ENCODE measurements at places on chromosomes 3 and 15. TPM values are rescaled to one million over a fixed set of nuclear protein-coding genes. Genes with fewer than 3 reads are reported as not detected.

ROBO2 gene
- 61.7 TPM for total RNA-seq

CPA3 gene
- total RNA-seq, result 1.6 TPM

RTP1 gene
- not detected for total RNA-seq

PRR23E gene
- not detected for total RNA-seq

RAP2B gene
- total RNA-seq, result 9.2 TPM

NT5DC2 gene
- total RNA-seq, result 48.9 TPM

PYGO1 gene
- 13.1 TPM for total RNA-seq

TLR9 gene
- total RNA-seq, result not detected

SAMD7 gene
- 0.18 TPM for total RNA-seq

GPR171 gene
- total RNA-seq, result 13.7 TPM

POMGNT2 gene
- 22.7 TPM for total RNA-seq

CDCP1 gene
- 1.2 TPM for total RNA-seq

BLM gene
- 6.5 TPM for total RNA-seq

LRRC31 gene
- not detected for total RNA-seq

RFTN1 gene
- 61.6 TPM for total RNA-seq

SLC24A1 gene
- 10.2 TPM for total RNA-seq

SLC2A2 gene
- total RNA-seq, result 15.0 TPM

GUCA1C gene
- not detected for total RNA-seq

CYP8B1 gene
- 0.35 TPM for total RNA-seq

MFSD1 gene
- 61.7 TPM for total RNA-seq

SH2D7 gene
- total RNA-seq, result not detected

PIGZ gene
- 1.3 TPM for total RNA-seq

OR5AC2 gene
- not detected for total RNA-seq

CYP1A2 gene
- not detected for total RNA-seq

KLF15 gene
- total RNA-seq, result 15.6 TPM

CFAP92 gene
- total RNA-seq, result 0.70 TPM

MYL3 gene
- total RNA-seq, result 23.5 TPM

ZNF774 gene
- 1.8 TPM for total RNA-seq

TEX55 gene
- total RNA-seq, result not detected

NANOGP8 gene
- total RNA-seq, result 1.7 TPM

SMCO1 gene
- 3.5 TPM for total RNA-seq

SGO1 gene
- 4.0 TPM for total RNA-seq

TGM4 gene
- not detected for total RNA-seq

CELSR3 gene
- 0.70 TPM for total RNA-seq

PATL2 gene
- total RNA-seq, result 1.2 TPM

PLAAT1 gene
- 4.0 TPM for total RNA-seq

STRA6 gene
- total RNA-seq, result 14.9 TPM

TYRO3 gene
- 44.0 TPM for total RNA-seq

RNU5B-1 gene
- not detected for total RNA-seq

SHF gene
- 9.1 TPM for total RNA-seq

CAMK2N2 gene
- total RNA-seq, result 0.70 TPM

C2CD4B gene
- 15.8 TPM for total RNA-seq

SSUH2 gene
- 4.4 TPM for total RNA-seq
